ENCODE measurements at places on chromosomes 1 and 21.

DNA sequence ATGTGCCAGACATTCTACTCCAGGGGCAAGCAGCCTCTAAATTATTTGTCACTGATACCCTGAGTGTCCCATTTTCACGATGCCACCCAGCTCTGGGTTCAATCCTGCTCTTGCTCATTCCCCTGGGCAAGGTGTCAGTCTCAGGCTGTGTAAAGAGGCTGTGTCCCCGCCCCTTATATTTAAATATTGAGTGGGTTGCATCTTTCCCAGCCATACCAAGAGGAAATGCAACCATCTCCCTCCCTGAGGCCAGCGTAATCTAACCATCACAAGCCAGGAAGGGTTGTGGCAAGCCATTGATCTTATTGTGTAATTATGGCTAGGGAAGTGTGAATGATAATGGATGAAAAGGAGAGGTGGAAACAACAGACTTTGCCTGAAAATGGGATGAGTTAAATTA lies 54.7 kb upstream of the CLDN14 start:
- DNase-seq, result no peak

GRCh38 chr1:29417971-29418370 lies 181.6 kb downstream of the PTPRU start:
- no peak for DNase-seq

- DNase-seq, result no peak
These were observed 49.3 kb downstream of the AZIN2 start for GRCh38 chr1:33130297-33130696.

- no peak for DNase-seq
These were observed 10.0 kb downstream of the TTF2 start for GRCh38 chr1:117070124-117070523.

DNA sequence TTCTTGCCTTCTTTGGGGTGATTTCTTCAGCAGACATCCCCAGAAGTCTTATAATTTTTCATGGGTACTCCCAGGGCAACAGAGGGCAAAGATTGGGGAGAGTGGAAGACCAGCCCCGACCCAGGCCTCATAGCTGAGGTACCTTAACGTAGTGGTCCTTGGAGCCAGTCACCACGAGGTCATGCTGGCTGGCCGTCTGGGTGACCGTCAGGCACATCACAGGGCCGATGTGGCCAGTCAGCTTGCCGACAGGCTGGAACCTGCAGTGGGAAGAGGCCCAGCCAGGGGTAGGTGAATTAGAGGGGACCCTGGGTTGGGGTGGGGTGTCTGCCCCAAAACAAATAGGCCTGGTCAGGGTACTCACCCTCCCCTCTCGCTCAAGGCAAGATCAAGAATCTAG lies 46.9 kb downstream of the KIF21B start:
- DNase-seq, result no peak

GRCh38 chr1:159900755-159901360 lies 893 bp upstream of the CFAP45 start:
- no peak for DNase-seq

GRCh38 chr21:37869661-37870060 lies 46.6 kb downstream of the KCNJ6 start:
- DNase-seq, result no peak

- DNase-seq, result no peak
These were observed 35.9 kb upstream of the SLC45A1 start for GRCh38 chr1:8281843-8282509.

DNA sequence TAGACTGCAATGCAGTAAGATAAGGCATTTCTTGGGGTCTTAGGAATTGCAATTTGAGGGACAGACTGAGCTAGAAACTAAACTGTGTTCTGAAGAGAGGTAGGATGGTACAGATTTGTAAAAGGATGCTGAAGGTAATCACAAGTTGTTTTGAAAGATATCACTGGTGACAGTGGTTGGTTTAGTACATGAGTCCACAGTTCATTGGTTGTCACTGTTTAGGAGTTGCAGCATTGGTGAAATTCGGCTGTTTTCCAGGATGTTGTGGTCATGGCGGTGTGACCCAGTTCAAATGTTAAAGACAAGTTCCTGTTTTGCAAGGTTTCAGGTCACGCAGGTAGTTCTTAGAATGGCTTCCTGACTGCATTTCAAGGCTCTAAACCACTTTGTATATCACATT lies 292.8 kb upstream of the B3GALT2 start:
- peak; percentile 91 for DNase-seq

DNA sequence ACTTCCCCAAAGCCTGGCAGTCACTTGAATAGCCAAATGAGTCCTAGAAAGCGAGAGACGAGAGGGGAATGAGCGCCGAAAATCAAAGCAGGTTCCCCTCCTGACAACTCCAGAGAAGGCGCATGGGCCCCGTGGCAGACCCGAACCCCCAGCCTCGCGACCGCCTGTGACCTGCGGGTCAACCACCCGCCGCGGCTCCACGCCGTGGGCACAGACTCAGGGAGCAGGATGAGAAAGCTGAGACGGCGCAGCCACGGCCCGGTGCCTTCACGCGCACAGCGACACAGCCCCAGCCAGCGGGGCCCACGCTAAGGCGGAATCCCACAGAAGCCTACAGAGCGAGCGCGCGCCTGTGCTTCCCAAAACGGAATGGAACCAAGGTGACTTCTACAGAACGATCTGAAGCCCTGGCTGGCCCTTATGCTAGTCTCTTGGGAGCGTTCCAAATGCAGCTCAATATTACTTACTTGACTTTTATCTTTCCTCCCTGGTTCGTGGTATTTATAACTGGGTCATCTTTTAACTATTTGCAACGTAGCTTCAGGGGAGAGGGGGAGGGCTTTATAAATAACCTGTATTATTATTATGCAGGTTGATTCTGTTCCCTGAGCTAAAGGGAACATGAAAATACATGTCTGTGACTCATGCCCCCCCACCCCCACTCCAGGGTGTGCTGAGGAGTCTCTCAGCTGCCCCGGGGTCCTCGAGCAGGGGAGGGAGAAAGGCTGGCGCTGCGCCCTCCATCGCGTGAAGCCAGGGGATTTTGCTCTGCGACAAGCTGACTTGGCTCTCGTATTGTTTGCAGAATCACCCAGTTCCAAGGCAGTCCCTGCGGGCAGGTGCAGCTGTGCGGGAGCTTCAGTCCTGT lies 1.7 kb downstream of the TSPEAR start:
- DNase-seq, result no peak

GRCh38 chr1:228793032-228793431 lies 57.8 kb downstream of the RHOU start:
- DNase-seq, result peak; percentile 30

- no peak for DNase-seq
These were observed 1.2 kb upstream of the MRAP start for GRCh38 chr21:32297449-32297848.

DNA sequence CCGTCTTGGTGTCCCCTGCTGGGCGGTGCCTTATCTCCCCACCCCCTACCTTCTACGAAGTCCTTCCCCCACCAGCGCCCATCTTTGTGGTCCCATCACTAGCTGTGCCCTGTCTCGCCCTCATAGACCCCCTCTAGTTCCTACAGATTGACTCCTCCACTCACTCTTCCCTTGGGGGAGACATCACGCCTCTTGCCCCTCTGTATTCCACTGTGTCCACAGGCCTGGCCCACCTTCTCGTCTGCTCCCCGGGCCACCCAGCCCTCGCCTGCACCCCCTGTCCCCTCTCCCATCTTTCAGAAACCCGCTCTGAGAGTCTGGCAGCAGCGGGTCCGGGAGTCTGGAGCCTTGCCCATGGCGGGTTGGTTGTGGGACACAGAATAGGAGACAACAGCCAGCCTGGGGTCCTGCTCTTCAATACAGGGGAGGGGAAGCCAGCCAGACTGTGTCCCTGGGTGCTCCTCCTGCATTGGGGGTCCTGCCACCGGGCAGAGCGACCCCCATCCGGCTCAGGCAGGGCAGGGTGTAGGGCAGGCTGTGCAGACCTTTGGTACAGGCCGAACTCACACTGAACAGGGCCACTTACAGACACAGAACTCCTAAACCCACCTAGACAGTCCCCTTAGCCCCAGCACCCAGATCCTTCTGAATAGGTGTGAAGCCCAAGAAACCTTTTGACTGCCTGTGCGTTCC lies 1.1 kb downstream of the RNF187 start:
- no peak for DNase-seq

DNA sequence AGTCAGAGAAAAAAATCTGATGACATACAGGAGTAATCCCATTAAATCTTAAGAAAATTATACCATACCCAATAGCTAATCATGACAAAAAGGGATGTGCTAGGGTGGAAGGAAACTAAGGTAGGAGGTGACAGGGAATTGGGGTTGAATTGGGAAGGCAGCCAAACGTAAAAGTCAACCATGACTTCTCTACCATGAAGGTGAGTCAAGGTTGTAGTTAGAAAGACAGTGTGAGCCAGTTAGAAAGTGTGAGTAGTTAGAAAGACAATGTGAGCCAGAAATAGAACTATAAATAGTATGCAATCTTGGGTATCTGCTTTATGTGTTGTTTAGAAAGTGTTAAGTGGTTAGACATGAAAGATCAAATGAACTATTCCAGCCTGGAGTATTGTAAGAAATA lies 556.8 kb downstream of the AGBL4 start:
- DNase-seq, result no peak

- no peak for DNase-seq
These were observed 75.9 kb downstream of the RAP1GAP start for GRCh38 chr1:21593231-21593630.

GRCh38 chr1:9347095-9347850 lies 54.6 kb downstream of the SPSB1 start:
- no peak for DNase-seq

GRCh38 chr1:42806593-42806992 lies 10.3 kb upstream of the ERMAP start:
- no peak for DNase-seq

- no peak for DNase-seq
These were observed 5.7 kb upstream of the TRAF5 start for GRCh38 chr1:211320980-211321379.

DNA sequence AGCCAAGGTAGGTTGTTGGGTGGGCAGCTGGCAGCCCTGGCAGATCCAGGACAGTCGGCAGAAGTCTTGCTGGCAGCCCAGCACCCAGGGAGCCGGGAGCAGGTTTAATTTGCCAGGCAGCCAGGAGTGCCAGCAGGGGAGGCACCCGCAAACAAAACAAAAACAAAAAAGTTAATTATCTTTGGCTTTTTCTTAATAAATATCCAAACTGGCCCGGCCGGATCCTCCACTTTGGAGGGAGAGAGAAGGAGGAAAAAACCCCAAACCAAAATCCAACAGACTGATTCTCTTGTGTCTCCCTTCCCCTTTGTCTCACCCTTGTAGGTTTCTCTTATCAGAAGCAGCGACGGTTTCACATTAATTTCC lies 97.0 kb downstream of the CASZ1 start:
- DNase-seq, result no peak

DNA sequence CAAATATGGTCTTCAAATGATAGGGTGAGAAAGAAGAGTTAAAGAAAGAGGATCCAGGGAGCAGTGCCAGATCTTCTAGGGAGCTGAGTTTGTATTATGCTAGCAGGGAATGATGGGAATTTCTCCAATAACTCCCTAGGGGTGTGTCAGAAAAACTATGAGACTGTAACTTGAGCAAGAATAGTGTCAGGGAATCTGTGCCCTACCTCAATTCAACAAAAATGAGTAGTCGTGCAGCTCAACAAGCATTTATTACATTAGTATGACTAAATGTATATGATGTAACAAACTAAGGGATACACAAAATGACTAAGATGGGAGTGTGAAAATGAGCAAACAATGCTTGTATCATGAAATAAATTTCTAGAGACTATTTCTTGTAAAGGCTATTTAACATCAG lies 24.2 kb downstream of the SPAG17 start:
- DNase-seq, result no peak

GRCh38 chr1:7109901-7110300 lies 324.6 kb downstream of the CAMTA1 start:
- no peak for DNase-seq

GRCh38 chr1:156401681-156402081 lies 32.7 kb downstream of the RHBG start:
- no peak for DNase-seq

DNA sequence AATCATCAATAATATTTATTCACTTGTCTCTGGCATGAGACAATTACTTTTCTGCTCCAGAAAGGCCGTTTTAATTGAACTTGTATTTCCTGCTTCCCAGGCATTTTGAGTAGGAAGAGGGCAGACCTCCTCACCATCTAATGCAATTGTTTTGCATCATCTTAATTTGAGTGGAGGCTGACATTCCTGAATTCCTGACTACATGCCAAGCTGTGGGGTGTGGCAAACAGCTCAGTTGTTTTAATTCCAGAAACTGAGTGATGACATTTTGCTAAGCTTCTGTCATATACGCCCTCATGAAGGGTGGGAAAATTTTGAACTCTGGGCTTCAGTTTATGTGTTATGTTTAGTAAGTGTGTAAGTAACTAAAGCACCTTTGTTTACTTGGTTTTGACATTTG lies 125.4 kb upstream of the USP25 start:
- no peak for DNase-seq

DNA sequence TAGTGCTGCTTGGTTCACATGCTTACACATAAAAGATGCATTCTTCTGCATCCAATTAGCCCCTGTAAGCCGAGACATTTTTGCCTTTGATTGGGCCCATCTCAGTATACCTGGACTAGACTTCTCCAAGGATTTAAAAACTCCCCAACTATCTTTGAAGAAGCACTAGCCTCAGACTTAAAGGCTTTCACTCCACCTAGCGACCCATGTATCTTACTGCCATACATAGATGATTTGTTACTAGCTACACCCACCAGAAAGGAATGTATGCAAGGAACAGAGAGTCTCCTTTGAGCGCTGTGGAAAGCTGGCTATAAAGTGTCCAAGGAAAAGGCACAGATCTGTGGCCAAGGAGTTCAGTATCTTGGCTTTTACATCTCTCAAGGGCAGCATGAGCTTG lies 91.7 kb downstream of the LIPI start:
- DNase-seq, result no peak

DNA sequence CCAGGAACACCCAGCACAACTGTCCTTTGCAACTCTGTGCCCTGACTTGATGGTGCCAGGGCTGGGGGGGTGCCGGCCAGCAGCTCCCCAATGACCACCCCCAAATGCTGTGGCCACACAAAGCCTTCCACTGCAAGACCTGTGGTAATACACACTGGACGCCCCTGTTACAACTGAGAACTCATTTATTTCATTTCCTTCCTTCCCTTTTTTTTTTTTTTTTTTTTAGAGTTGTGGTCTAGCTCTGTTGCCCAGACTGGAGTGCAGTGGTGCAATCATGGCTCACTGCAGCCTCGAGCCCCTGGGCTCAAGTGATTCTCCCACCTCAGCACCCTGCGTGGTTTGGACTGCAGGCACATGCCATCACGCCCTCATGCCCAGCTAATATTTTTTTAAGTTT lies 25.2 kb downstream of the TP73 start:
- no peak for DNase-seq

DNA sequence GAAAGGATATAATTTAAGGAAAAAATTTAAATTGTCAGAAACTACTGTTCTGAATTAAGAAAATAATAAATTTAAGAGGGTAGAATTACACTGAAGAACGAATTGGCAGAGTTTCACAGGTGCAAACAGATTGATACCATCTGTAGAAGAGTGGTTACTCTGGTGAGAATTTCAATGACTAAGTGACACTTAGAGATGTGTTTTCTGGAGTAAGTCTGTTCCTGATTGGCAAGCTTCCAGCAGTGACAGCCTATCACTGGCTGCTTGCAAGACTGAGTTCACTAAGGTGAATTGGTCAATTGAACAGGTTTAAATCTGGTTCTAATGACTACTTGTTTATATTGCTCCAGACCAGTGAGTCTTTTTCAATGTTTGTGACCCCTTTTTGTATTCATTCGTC lies 838.2 kb upstream of the RGS18 start:
- no peak for DNase-seq

- DNase-seq, result no peak
These were observed 206.8 kb upstream of the TMEM51 start for GRCh38 chr1:14946684-14947238.

GRCh38 chr1:87325982-87326738 lies 2.5 kb upstream of the LMO4 start:
- DNase-seq, result peak; percentile 54

Data from naive thymus-derived CD4-positive, alpha-beta T cell (primary cell).